ENCODE measurements at places on chromosomes 1 and 21.

GRCh38 chr1:248631354-248632008 lies 3.4 kb downstream of the OR2T11 start:
- no peak for DNase-seq

- no peak for DNase-seq
These were observed 50.1 kb upstream of the COL6A1 start for GRCh38 chr21:45931397-45931969.

DNA sequence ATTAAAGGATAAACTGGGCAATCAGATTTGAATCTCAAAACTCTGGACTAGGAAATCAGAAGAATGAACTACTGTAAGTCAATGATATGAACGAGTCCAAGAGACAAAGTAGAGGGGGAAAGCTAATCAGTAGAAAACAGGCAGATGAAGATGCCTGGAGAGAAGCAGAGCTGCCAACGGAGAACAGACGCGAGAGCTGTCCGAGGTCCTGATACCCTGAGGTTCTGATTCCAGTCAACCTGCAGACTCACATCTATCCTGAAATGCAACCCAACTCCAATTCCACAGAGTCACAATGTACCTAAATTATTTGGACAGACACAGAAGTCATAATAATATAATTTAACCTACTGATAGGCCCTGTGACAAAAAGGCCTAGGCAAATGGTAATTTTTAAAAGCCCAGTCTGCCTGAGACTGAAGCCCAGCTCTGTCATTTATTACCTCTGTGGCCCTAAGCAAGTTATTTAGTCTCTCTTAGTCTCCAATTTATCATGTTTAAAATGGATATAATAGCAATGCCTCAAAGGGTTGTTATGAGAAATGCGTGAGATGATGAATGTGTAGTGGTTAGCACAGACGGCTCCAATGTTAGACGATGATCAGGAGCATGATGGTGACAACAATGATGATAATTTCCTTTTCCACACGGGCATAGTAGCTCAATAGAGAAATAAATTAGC lies 33.4 kb downstream of the RGS7 start:
- no peak for DNase-seq

DNA sequence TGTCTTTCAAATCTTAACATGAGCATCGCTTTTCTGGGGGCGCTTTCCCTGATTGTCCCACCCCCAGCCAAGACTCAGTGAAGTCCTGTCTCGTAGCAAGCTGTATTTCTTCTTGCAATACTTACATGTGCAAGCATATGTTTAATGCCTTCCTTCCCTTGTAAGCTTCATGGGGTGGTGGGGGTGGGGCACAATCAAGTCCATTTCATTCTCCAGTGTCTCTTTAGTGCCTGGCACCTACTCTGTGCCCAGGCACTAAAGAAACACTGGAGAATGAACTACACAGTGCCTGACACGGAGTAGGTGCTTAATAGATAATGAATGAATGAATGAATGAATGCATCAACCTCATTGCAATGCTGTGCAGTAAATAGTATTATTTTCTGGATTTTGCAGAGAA lies 143.1 kb downstream of the PLPP3 start:
- no peak for DNase-seq

DNA sequence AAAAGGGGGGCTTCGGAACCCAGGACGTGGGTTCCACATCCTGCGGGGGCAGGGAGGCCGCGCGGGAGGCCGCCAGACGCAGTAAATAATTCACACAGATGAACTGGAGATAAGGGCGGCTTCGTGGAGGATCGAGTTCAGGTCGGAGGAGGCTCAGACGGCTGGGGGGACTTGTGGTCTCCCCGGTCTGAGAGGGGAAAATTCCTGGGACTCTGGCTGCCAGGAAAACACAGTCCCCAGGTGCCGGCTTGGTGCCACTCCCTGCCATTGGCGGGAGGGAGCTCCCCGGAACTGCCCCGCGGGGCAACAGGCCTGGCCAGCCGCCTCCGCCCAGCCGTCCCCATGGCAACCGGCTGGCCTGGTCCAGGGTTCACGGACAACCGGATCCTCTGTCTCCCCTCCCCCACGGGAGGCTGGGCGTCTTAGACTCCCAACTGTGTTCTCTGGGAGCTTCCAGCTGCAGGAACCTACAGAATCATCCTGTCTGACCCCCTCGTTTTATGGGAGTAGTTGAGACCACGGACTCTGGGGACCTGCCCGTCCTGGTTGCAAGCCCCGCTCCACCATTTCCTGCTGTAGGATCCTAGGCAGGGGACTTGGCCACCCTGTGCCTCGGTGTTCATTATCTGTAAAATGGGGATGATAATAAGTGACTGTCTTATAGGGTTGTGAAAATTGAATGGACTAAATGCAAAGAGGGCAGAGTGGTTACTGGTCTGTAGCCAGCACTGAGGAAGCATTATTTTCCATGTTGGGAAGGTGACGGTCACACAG lies 9.6 kb downstream of the CAMK2N1 start:
- DNase-seq: no peak

DNA sequence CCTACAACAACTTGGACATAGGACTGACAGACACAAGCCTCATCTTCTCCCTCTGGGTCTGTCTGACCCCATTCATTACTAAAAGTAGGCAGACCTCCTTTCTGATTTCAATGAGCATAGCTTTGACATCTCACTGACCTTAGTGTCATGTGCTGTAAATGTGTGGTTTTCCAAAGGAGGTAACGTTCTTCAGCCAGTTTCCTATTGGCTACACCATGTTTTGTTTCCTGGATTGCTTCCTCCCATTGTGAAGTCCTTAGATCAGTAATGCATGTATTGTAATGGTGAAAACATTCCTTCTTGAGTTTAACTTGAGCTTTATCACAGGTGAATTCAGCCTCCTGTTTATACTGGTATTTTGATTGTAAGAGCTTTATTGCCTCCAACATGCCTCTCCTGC lies 20.6 kb downstream of the STXBP3 start:
- DNase-seq: no peak

- peak; percentile 45 for DNase-seq
These were observed 2.8 kb downstream of the ITPKB start for GRCh38 chr1:226736001-226736907.

DNA sequence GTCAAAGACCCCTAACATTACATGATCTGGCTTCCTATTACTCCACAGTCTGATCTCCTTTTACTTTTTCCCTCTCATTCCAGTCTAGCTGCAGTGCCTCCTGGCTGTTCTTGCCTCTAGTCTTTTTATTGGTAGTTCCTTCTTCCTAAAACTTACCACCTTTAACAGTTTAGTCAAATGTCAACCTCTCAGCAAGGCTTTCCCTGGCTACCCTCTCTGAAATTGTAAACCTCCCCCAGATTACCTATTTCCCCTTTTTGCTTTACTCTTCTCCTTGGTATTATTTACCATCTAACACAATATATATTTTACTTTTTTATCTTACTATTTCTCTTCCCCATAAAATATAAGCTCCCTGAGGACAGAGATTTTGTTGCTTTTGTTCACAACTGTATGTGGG lies 129.6 kb downstream of the CLEC20A start:
- DNase-seq: no peak

DNA sequence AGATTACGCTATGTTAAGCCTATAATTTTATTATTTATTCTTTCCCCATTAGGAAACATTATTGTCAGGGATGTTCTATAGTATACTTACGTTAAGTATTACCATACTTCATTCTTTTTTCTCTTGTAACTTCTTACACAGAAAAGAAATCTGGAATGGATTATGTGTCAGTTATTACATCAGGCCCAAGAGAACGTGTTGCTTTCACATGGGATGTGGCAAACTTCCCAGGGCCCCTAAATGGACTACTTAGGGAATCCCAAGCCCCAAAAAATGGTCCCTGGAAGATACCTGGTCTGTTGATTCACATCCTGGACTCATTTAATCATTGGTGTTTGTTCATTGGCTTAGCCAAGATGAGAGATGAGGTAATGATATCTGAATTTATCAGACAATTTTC lies 249.8 kb downstream of the NRIP1 start:
- DNase-seq: no peak

GRCh38 chr1:47938520-47938919 lies 58.7 kb downstream of the TRABD2B start:
- no peak for DNase-seq

DNA sequence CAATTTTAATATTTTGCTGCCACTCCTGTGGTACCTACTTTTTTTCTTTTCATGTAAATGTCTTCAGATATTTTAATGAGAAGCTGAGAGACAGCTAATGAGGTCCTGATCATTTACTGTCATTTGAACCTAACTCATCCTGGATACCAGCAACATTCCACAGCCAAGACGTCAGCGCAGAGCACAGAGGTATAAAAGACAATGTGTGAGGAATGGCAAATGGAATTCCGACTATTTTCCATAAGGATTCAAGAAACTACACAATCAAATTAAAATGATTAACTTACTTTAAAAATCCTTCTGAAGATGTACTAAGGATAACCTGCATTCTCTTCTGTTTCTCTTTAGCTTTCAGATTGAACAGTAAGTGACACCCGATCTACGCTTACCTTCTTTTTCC lies 38.8 kb downstream of the HEATR1 start:
- no peak for DNase-seq

DNA sequence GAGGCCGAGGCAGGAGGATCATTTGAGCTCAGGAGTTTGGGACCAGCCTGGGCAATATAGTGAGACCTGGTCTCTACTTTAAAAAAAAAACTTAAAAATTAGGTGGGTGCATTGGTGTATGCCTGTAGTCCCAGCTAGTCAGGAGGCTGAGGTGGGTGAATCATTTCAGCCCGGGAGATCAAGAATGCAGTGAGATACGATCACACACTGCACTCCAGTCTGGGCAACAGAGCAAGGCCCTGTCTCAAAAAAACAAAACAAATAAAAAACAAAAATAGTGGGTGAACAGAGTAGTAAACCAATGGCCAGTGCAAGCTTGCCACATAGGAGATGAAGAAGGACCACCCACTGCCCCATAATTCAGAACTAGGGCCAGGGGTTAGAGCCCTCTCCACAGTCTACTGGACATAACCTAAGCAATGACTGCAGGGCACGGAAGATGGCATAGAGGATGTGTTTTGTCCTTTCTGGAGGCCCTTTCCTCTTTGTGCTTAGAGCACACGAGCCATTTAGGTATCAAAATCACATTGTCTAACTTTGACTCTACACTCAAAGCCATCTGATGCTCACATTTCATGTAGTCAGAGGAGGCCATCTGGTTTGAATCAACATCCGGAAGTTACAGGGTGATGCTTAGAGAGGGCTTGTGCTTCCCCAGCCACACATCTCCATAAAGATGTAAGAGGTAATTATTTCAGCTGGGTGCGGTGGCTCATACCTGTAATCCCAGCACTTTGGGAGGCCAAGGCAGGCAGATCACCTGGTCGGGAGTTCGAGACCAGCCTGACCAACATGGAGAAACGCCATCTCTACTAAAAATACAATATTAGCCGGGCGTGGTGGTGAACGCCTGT lies 12.6 kb downstream of the CD2 start:
- DNase-seq: no peak

GRCh38 chr1:91952187-91952586 lies 3.0 kb downstream of the BRDT start:
- no peak for DNase-seq

GRCh38 chr1:230002164-230002803 lies 64.8 kb upstream of the GALNT2 start:
- no peak for DNase-seq

DNA sequence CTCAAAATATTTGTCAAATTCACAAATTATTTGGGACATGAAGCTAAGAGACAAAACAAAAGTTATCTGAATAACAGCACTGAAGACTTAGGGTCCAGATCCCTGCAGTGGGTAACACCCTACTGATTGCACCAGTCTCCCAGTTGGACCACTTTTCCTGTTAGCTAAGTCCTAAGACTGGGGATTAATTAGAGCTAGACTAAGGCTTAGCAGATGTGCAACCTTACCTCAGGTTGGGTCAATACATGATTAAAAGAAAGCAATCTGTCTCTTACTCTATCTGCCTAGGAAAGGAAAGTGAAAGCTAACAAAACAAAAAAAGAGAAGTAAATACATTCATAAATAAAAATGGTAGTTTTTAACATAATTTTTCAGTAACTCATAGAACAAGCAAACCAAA lies 737.2 kb upstream of the CHRM3 start:
- DNase-seq: no peak

GRCh38 chr1:175656416-175656815 lies 87.0 kb downstream of the TNR start:
- DNase-seq: no peak

DNA sequence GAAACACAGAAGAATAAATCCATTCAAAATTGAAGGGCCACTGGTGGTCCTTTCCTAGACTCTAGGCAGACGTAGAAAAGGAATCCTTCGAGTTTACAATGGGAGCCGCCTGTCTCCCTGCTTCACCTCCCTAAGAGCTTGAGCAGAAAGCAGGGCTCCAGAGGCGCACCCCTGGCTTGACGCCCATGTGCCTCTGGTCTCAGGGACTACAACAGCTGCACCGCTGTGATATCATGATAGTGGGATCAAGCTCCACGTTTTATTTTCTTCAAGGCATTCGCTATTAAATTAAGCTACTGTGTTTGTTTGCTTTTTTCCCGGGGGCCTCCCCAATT lies 403 bp upstream of the C1orf122 start:
- DNase-seq: no peak

- DNase-seq: no peak
These were observed 360.8 kb downstream of the GPATCH2 start for GRCh38 chr1:217270101-217270500.

DNA sequence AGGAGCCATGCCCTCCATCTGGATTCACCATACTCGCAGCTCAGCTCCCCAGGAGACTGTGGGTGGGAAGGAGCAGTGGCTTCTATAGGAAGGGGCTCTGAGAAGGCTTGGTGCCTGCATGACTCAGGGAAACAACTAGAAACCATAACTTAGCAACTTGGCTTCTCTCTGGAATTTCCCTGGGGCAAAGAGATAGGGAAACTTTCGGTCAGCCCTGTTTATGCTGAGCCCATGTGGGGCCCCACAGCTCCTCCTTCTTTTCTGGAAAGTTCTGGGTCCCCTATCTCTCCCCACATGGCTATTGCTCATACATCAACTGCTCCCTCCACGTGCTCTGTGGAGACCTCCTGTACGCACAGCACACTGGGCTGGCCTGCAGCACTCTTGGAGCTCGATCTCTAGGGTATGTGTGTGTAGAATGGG lies 39.3 kb downstream of the PLEKHA6 start:
- DNase-seq: no peak

- DNase-seq: no peak
These were observed 109.8 kb downstream of the PATJ start for GRCh38 chr1:61851849-61852669.

DNA sequence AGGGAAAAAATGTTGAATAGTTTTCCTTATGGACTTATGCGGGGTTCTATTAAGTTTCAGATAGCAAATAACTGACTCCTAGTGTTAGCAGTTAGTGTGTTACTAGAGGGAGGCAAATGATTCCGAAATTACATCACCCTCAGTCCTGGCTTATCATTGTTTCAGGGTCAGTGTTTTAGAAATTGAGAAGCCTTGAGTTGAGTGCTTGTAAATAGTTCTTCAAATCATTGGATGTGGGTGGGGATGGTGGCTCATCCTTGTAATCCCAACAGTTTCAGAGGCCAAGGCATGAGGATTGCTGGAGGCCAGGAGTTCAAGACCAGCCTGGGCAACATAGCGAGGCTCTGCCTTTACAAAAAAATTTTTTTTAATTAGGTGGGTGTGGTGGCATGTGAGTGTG lies 21.3 kb downstream of the SOAT1 start:
- no peak for DNase-seq

GRCh38 chr1:29708796-29709703 lies 472.7 kb downstream of the PTPRU start:
- DNase-seq: no peak

- DNase-seq: no peak
These were observed 18.2 kb downstream of the PRRX1 start for GRCh38 chr1:170682169-170682568.

GRCh38 chr1:76031496-76031895 lies 43.0 kb upstream of the ST6GALNAC3 start:
- no peak for DNase-seq
